Fibroblast of gingiva (primary cell): ENCODE measurements at places on chromosomes 5 and 9.

DNA sequence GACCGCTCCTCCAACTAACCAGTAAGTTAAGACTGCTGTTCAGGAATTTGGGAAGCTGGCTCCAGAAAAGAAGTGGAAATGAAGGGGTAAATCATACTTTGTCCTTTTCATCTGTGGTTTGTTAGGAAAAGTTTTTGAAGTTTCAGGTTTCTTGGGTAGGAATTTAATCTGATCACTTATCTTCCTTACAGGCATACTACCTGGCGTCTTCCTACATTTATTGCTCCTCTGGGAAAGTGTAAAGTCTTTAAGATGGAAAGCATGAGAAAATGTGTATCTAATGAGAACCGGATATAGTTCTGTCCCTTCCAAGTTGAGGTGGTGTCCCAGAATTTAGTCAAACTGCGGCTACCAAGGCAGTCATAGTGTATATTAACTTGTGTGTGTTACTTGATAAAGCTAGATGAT, 1.3 kb downstream of the RASA1 start:
- no peak for DNase-seq

- no peak for DNase-seq
These were observed 4.9 kb downstream of the FBXO38 start for GRCh38 chr5:148388696-148389095.

- DNase-seq, result no peak
These were observed 6.9 kb downstream of the GSN start for GRCh38 chr9:121274851-121275250.

DNA sequence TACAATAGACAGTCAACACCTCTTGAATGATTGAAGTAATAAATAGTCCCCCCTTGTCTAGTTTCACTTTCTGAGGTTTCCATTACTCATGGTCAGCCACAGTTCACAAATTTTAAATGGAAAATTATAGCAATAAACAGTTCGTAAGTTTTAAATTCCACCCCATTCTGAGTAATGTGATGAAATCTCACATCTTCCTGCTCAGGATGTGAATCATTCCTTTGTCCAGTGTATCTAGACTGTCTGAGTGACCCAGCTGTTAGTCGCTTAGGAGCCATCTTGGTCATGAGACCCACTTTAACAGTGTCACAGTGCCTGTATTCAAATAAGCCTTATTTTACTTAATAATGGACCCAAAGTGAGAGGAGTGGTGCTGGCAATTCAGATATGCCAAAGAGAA, 311.6 kb upstream of the PRR16 start:
- peak; percentile 82 for DNase-seq
